ENCODE measurements at places on chromosomes 6 and 20.
A peak's percentile ranks its signal among the peaks of the same experiment; 100 is the strongest.

GRCh38 chr20:13118676-13119075 lies 102.4 kb upstream of the ISM1 start:
- no peak for DNase-seq

GRCh38 chr6:26420688-26421171 lies 18.7 kb downstream of the BTN3A1 start:
- DNase-seq = no peak

DNA sequence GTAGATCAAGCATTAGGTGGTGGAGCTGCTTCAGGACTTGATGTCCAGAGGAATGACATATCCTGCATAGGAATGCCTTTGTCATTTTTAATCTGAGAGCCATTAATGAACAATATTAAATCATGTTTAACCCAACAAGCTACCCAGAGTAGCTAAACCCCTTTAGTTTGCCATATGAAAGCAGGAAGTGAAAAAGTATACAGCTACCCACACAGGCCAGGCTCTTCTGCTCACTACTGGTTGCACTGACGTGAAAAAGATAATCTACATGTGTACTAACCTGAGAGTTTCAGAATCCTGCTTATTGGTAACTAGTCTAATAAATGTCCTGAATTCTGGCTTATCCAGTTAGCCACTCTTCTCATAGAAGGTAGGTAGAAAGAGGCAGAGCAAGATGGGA lies 19.9 kb downstream of the GLYATL3 start:
- no peak for DNase-seq

GRCh38 chr20:22536956-22537756 lies 47.2 kb downstream of the FOXA2 start:
- DNase-seq = no peak

- DNase-seq = no peak
Observed at GRCh38 chr20:62736026-62736406, 27.4 kb downstream of the NTSR1 start.

DNA sequence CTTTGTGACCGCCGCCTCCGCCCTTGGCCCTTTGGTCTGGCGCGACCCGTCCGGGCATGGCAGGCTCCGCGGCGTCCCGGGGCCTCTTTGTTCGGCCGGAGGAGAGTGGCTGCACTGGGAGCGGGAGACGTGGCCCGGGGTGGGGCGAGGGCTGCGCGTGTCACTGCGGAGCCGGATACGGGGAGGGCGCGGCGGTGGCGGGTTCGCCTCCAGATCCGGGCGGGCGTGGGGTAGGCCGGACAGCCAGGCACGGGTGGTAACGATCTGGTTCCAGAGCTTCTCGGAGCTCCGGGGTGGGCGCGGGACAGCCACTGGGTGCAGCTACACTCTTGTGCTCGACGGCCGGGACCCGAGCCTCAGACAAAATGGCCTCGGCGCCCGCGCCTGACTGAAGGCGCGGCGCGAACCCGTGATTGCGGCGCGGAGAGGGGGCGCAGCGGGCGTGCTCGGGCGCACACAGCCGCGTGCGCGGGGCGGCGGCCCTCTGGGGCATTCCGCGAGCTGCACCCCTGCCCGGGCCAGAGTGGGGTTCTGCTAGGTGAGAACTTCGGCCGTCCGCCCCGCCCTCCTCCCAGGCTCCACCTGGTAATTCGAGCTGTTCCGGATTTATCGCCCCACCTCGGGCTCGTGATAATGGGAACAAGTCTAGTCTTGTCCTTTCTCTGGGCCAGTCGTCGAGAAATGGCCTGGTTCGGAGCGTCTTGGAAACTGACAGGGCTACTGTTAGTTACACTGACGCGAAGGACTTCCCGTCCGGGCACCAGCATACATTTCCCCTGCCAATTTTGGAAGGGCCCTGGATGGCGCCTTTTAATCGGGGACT lies 1.0 kb downstream of the LOC128125822 start:
- DNase-seq = peak; percentile 38

DNA sequence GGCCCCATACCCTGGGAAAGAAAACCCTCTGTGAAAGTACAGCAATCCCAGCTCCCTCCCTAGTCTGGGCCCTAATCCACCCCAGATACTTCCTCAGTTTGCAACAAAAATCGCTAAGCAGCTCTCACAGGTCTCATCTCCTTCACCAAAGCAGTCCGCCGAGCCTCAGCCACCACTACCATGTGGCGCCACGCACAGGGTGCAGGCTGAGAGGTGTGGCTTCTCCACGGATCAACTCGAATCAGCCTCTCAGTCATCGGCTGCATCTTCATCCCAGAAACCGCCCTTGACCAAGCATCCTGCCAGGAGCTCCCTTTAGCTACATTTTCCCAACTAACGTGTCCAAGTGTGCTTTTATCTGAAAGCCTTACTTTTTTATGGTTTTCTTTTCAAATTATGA lies 50.7 kb downstream of the ANKRD60 start:
- DNase-seq = no peak

GRCh38 chr20:58976061-58976730 lies 4.9 kb upstream of the NELFCD start:
- no peak for DNase-seq

- no peak for DNase-seq
Observed at GRCh38 chr6:170200458-170200891, 90.4 kb downstream of the DLL1 start.

GRCh38 chr6:31216208-31216898 lies 45.9 kb upstream of the POU5F1 start:
- no peak for DNase-seq

GRCh38 chr6:106913111-106913510 lies 61.4 kb downstream of the CD24 start:
- DNase-seq = no peak

DNA sequence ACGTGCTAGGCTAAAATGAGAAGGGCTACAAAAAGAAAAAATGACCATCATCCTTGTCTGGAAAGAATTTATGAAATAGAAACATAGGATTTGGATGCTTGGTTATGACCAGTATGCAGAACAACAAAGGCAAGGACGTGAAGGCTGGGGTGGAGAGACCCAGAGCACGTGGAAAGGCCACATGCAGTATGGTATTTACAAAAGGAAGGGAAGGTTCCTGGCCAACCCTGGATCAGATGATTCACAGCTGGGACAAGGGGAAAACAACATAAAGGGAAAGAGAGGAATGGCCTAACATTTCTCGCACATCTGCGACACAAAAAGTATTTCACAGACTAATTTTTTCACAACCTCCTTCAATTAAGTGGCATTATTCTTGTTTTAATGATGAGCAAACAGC lies 8.2 kb downstream of the STX7 start:
- DNase-seq = no peak

GRCh38 chr20:31560094-31560745 lies 44.9 kb upstream of the ID1 start:
- DNase-seq = peak; percentile 61

GRCh38 chr20:17611290-17611539 lies 41.3 kb downstream of the DSTN start:
- DNase-seq = no peak

GRCh38 chr6:167469101-167469500 lies 144.2 kb downstream of the TTLL2 start:
- no peak for DNase-seq

DNA sequence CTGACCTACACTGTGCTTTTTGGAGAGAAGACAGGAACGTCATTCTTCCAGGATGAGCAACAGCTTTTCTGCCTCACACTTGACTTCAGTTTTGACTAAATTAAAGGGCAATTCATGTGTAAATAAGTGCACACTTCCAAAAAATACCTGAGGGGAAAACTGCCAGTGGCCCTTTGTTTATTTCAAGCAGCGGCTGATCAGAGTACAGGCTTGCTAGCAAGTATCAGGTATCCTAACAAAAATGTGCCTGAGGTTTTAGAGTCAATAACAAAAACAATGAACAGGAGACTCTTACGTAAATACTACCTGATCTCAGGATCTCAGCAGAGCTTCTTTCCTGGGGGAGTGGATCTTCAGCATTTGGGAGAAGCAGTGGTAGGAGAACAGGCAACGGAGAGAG lies 12.4 kb downstream of the LY86 start:
- no peak for DNase-seq

Measured in stimulated activated CD8-positive, alpha-beta memory T cell treated with anti-CD3 and anti-CD28 coated beads, Interleukin-7, amount 100 ng/mL, for 4 hours (primary cell).